Renal cortical epithelial cell (primary cell): ENCODE measurements at places on chromosomes 12 and 14. TPM values are rescaled to one million over a fixed set of nuclear protein-coding genes. Genes with fewer than 3 reads are reported as not detected.

Gene KRT80
- total RNA-seq, result 26.3 and 27.3 TPM in 2 replicates

Gene TPH2
- total RNA-seq, result 0.05 TPM in 1 of 2 replicates, not detected in the other

Gene USP30
- total RNA-seq, result 6.9 and 10.9 TPM in 2 replicates

Gene GLIPR1L1
- total RNA-seq, result not detected in 2 replicates

Gene TMEM117
- 8.0 and 20.6 TPM in 2 replicates for total RNA-seq

Gene MYH6
- not detected in 2 replicates for total RNA-seq

Gene SYT1
- total RNA-seq, result 1.0 and 1.1 TPM in 2 replicates

Gene ANKRD52
- total RNA-seq, result 27.8 and 76.4 TPM in 2 replicates

Gene GYS2
- total RNA-seq, result not detected in 2 replicates

Gene VCPKMT
- 4.9 and 6.8 TPM in 2 replicates for total RNA-seq

Gene METTL25
- 21.6 and 26.0 TPM in 2 replicates for total RNA-seq

Gene CLEC2A
- not detected in 2 replicates for total RNA-seq

Gene WASHC4
- total RNA-seq, result 107 and 169 TPM in 2 replicates

Gene HPD
- total RNA-seq, result 2.1 TPM in 2 replicates

Gene TMEM229B
- 0.69 and 3.9 TPM in 2 replicates for total RNA-seq

Gene KLHDC1
- 0.52 and 4.3 TPM in 2 replicates for total RNA-seq

Gene RIMBP2
- 0.17 and 3.2 TPM in 2 replicates for total RNA-seq

Gene SRGAP1
- total RNA-seq, result 4.7 and 76.8 TPM in 2 replicates

Gene NGB
- 0.35 TPM in 1 of 2 replicates, not detected in the other for total RNA-seq

Gene LTBR
- 58.5 and 103 TPM in 2 replicates for total RNA-seq

Gene KCNA1
- total RNA-seq, result not detected in 2 replicates

Gene TMEM121
- total RNA-seq, result 1.7 and 8.4 TPM in 2 replicates

Gene HOXC12
- total RNA-seq, result not detected in 2 replicates

Gene ZDHHC22
- total RNA-seq, result not detected in 2 replicates

Gene ADCY4
- total RNA-seq, result 0.40 and 2.6 TPM in 2 replicates

Gene DIO2
- total RNA-seq, result under 0.01 and 1.3 TPM in 2 replicates

Gene TAS2R43
- 0.52 TPM in 1 of 2 replicates, not detected in the other for total RNA-seq
